ENCODE measurements at places on chromosomes 12 and 14. TPM values are rescaled to one million over a fixed set of nuclear protein-coding genes. Genes with fewer than 3 reads are reported as not detected.

TPPP2 gene
- total RNA-seq, result 1.8 TPM

KRT8 gene
- 177 TPM for total RNA-seq

TMEM132C gene
- total RNA-seq, result 5.1 TPM

GDF3 gene
- total RNA-seq, result 0.64 TPM

NRIP2 gene
- 8.4 TPM for total RNA-seq

TSPAN11 gene
- 6.2 TPM for total RNA-seq

PRIMA1 gene
- total RNA-seq, result 0.41 TPM

AQP5 gene
- total RNA-seq, result 3.3 TPM

CEP290 gene
- 20.3 TPM for total RNA-seq

OS9 gene
- 124 TPM for total RNA-seq

IL26 gene
- total RNA-seq, result not detected

PPHLN1 gene
- total RNA-seq, result 59.9 TPM

C12orf50 gene
- total RNA-seq, result not detected

TAPBPL gene
- 19.5 TPM for total RNA-seq

NCAPD2 gene
- 47.8 TPM for total RNA-seq

C14orf180 gene
- total RNA-seq, result 2.6 TPM

ARHGEF25 gene
- total RNA-seq, result 29.2 TPM

ITFG2 gene
- 46.2 TPM for total RNA-seq

GZMB gene
- 1.4 TPM for total RNA-seq

MYF5 gene
- total RNA-seq, result 6.3 TPM

MRPL42 gene
- total RNA-seq, result 53.1 TPM

RNASE3 gene
- total RNA-seq, result 3.3 TPM

MYBPC1 gene
- 337 TPM for total RNA-seq

HOXC12 gene
- not detected for total RNA-seq

NID2 gene
- 114 TPM for total RNA-seq

TAS2R46 gene
- 6.7 TPM for total RNA-seq

RERG gene
- total RNA-seq, result 40.5 TPM

SLCO1B1 gene
- total RNA-seq, result not detected
